ENCODE measurements at places on chromosomes 7 and 10.

DNA sequence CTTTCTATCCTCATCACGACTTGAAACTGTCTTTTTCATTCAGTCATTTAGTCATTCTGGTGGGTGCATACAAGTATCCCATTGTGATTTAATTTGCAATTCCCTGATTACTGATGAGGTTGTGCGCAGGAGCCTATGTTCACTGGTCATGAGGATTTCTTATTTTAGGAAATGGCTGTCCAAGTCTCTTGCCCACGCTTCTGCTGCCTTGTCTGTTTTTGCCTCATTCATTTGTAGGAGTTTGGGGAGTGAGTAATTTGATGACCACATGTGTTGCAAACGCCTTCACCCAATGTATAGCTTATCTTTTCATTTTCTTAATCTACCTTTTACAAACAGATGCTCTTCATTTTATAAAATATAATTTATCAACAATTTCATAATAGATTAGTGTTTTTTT, 127.3 kb downstream of the ARHGAP22 start:
- no peak for DNase-seq

- no peak for DNase-seq
Measured at GRCh38 chr7:80443325-80443724, 68.5 kb downstream of the GNAT3 start.

- DNase-seq: no peak
Measured at GRCh38 chr10:56349611-56350010, 11.4 kb downstream of the ZWINT start.

DNA sequence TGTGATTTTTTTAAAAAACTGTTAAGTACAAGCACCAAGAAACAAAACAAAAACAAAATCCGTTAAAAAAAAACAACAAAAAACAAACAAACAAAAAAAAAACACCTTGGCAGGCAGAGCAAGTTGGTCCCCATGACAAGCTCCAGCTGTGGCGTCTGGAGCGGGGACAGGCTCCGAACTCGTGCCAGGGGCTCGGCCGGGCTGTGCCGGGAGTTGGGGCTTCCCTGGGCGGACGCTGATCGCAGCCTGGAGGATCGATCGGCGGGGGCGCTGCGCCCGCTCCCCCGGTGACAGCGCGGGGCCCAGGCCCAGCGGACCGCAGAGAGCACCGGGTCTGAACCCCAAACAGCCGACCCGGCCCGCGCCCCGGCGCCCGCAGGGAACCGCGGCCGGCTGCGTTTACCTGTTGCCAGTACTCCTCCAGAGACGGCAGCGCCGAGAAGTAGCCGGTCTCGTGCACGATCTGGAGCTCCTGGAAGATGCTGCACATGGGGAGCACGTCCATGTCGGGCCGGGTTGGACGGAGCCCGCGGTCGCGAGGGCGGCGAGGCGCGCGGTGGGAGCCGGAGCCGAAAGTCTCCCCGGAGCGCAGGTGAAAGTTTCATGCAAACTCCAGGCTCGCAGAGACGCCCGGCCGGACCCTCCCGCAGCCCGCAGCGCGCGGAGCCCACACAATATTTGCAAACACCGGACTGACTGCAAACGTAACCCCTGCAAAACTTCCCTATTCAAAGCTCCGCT, at the start of gene KLF6:
KLF6 (minus strand) TSS at position 700 of the 741 bp plus-strand sequence; CDS start at position 505, 195 bp downstream.
- DNase-seq: no peak

DNA sequence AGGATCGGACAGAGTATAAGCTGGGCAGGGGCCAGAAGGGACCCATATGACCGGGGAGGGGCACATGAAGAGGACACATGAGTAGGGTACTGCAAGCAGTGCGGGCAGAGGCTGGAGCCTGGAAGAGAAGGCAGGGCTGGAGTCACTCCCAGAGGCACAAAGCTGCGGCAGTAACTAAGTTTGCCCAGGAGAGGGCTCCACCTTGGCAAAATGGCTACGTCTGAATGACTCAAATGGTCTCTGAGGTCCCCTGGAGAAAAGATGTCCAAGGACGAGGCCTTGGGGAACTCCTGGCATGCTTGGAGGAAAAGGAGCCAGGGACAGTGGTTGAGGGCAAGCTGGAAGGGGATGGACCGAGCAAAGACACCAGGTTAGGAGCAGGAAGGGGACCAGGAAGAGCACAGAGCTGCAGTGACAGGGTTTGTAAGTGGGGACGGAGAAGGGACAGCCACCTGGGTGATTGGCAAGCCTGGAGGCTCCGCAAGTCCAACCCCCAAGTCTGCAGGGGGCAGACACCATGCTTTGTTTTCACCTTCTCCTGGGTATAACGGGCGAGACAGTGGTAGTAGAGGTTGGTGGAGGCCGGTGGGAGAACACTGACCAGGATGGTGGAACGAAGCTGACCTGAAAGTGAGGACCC, 43.1 kb upstream of the LBX1 start:
- DNase-seq: peak; percentile 32

- DNase-seq: no peak
Measured at GRCh38 chr10:101047961-101048892, 13.6 kb upstream of the KAZALD1 start.

DNA sequence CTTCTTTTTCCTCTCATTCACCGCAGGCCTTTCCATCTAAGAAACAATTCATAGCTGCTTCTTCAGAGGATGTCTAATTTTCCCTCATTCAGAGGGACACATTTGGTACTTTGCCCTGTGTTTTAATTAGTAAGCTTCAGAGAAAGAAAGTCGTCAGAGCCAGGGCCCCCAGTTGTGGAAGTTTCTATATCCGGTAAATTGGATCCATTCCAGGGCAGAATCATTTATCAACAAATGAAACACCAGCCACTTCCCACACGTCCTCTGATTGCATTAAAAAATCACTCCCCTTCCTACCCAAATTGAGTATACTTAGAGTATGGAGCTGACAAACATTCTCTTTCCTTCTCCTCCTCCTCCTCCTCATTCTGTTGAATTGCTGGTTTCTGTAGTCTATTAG, 205.8 kb upstream of the HDAC9 start:
- no peak for DNase-seq

DNA sequence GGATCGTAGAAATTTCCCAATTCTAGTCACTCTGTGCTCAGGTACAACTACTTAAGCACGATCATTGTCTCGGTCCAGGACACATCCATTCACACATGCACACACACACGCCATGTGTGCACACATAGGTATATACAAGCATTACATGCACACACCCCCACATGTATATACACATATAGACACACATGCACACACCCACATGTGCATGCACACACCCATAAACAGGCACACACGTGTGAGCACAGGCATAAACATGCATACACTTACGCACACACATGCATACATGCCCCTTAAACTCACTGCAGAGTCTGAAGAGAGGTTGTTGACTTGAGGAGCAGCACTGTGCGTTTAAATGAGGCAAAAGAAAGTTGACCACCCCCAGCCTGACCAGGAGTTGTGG, 32.5 kb upstream of the INSIG1 start:
- no peak for DNase-seq

DNA sequence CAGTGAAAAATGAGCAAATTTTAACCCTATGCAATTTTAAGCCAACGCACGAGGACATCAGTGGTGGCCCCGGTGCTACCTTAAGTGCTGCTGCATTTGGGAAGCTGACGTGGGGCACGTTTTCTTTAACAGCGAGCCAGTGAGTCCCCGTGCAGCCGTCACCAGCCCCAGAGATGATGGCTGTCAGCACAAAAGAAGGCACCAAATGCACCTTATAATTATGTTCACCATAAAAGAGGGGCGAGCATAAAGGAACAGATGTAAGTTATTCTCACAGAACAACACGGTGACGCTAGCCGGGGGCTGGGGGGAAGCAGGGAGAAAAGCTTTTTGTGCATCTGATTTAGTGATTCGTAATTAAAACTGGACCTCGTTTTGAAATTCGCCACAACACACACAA, 260.1 kb downstream of the DNAJB6 start:
- DNase-seq: no peak

DNA sequence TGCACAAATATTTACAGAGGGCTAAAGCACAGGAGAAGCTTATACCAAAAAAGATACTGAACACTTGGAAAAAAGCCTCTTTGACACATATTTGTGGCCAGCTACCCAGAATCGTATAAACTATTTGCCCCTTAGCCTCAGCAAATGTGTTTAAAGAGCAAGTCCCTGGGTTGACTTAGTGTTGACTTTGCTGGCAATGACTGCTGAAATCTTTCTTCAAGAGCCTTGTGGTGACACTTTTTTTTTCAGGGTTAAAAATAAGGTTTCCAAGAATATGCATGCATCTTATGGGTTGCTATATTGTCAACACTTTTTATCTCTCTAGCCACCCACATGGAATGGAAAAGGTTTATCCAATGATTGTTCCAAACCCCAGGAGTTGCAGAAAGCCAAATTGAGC, 14.9 kb upstream of the PLEKHS1 start:
- DNase-seq: no peak

DNA sequence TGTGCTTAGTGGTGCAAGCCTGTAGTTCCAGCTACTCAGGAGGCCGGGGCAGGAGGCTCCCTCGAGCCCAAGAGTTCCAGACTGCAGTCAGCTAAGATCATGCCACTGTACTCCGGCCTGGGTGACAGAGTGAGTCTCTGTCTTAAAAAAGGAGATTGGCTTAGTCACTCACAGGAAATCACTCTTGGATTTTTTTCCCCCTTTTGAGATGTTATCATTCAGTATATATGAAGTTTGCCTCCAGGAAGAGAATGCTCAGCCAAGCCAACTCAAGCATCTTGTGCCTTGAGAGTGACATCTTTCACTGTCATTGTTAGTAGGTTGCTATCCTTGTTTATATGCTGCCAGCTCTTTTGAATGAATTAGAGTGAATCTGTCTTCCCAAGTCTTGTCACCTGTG, 28.0 kb downstream of the NIPSNAP2 start:
- no peak for DNase-seq

DNA sequence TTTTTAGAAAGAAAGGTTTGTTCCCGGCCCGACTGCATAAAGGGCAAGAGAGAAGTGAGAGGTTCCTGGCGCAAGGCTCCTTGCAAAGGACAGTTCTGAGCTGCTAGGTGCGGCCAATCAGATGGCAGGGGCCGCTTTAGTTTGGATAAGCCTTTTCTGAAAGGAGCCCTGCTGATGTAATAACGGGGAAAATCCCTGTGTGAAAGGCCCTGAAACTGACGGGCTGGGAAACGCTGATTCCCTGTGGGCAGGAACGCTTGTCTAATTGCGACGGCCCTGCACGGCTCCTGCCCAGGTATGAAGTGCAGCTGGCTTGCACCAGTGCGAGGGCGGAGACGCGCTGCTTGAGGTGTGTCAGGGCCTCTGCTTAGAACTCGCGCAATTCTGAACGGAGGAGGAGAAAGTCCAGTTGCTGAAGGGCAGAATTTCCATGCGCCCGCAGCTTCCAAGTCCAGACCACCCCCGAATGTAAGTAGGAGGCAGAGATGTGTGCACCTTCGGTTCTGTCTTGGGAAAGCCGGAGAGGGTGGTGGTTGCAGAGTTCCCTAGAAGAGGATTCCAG, 30.5 kb downstream of the TACC2 start:
- DNase-seq: no peak

DNA sequence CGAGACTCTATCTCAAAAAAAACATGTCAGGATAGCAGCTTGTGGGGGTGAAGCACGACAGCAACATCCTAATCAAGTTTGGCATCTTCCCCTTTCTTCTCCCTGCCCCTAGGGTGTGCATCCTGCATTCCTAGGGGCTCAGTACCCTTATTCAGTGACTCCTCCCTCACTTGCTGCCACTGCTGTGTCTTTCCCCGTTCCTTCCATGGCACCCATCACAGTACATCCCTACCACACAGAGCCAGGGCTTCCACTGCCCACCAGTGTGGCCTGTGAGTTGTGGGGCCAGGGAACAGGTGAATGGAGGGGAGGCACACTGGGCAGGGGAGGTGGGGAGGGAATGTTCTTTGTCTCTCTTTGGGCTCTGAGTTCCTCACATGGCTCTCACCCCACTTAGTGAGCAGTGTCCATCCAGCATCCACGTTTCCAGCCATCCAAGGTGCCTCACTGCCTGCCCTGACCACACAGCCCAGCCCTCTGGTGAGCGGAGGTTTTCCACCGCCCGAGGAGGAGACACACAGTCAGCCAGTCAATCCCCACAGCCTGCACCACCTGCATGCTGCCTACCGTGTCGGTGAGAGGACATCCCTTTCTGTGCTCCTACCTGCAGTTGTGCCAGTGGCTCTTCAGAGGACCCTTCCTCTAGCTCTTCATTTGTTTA, 11.4 kb downstream of the NDST2 start:
- DNase-seq: no peak

DNA sequence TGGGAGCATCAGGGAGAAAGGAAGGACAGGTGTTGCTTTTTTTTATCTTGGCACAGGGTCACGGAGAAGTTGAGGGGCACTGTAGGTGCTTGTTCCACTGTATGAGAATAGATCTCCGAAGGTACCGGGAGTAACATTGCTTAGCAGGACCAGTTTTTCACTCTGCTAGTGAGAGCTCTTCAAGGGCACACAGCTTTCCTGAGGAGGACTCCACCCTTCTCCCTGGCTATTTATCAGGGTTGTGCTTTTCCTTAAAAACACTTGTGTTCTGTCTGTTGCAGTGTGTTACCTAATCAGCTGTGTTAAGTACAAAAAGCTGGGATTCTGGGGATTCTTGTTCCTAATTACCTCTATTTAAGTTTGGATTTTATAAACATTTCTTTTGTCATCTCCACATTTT, 160.5 kb downstream of the SND1 start:
- DNase-seq: no peak

DNA sequence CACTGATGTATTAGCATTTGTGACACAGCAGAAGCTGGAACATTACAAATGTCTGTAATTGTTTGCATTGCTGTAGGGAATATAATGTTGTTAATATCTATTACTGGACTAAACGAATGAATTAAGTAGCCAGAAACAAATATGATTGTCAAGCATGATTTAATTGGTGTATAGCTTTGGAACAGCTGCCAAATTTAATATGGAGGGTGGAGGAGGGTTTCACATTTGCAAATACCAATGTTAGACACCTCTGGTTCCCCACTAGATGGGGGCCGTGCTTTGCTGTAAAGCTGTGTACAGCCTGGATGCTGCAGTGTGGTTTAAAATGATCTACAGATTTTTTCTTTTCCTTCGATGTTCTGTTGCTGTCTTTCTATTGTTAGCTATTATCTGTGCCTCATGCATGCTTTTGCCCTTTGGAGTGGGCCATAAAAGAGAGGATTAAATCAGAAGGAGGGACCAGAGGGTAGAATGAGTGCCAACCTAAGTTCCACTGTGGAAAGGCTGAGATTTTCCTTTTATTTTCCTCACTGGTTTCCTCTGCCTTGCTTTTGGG, 23.1 kb downstream of the DNAJB9 start:
- DNase-seq: no peak
